ENCODE measurements at places on chromosomes 4 and X.

DNA sequence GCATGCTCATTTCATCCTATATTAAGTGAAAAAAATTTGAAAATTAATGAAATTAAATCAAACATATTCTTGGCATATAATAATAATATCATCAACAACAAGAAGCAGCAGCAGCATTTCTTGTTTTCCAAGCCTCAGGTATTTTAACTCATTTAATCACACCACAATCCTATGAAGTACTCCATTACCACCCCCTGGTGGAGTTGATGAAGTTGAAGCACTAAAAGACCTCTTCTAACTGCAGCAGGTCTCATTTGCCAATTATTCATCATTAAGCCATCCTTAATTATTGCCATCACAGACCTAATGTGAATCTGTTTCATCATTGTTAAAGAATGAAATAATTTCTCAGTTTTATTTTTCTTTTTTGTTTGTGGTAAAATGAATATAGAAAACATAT, 801.4 kb upstream of the GRID2 start:
- DNase-seq, result no peak

GRCh38 chr4:107774681-107775080, 50.1 kb upstream of the SGMS2 start:
- DNase-seq, result no peak

DNA sequence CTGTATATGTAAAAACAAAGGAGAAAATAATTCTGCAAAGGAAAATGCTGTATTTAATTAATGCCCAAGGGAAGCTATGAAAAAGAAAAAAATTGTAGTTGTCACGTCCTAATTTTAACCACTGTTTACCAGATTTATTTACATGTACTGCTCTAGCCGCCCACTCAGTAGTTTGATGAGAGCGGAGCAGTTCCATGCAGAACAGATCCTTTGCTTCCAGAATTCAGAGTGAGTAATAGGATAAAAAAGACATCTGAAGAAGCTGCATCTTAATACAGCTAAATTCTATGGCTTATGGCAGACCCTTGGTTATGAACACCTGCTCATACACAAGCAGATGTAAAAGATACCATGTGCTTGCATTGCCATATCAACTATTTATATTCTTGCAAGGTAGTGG, 287.0 kb downstream of the GASK1B start:
- DNase-seq, result no peak

- DNase-seq, result no peak
These were observed 40.8 kb downstream of the JADE1 start for GRCh38 chr4:128850252-128850651.

- no peak for DNase-seq
These were observed 211.9 kb downstream of the CEP135 start for GRCh38 chr4:56160636-56161035.

GRCh38 chr4:155903453-155903852, at the start of gene TDO2:
TSS of gene TDO2 (plus strand) at chr4:155903696. CDS start at chr4:155903759, 63 bp downstream.
- DNase-seq, result no peak

- DNase-seq, result no peak
These were observed 14.8 kb downstream of the INTS6L start for GRCh38 chrX:135535077-135535940.
